ENCODE measurements at places on chromosomes 11 and 22. TPM values are rescaled to one million over a fixed set of nuclear protein-coding genes. Genes with fewer than 3 reads are reported as not detected.
A peak's percentile ranks its signal among the peaks of the same experiment; 100 is the strongest.

DNA sequence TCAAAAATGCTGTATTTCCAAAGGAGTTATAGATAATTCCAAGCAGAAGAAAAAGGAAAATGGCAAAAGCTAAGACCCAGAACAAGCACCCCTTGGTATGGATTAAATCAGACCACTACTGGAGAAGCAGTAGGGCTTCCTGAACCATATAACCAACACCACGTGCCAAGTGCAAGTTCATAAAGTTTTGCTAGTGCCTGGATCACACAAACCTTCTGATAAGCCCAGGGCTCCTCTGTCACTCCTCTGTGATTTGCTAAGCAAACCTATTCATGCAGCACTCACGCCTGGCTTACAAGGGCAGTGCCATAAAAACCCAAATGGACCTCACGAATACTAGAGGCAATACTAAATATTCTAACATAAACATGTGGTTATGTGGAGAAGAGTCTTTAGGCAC is 13.3 kb downstream of the LARGE1 start:
- no peak for DNase-seq

- DNase-seq, result no peak
Measured at GRCh38 chr11:64649291-64649697, 58.3 kb downstream of the SLC22A12 start.

- DNase-seq, result peak; percentile 46
Measured at GRCh38 chr11:96063053-96063452, 139.1 kb upstream of the MTMR2 start.

The PAK1 gene
- 30.4 TPM for total RNA-seq

The KDM4E gene
- not detected for total RNA-seq

DNA sequence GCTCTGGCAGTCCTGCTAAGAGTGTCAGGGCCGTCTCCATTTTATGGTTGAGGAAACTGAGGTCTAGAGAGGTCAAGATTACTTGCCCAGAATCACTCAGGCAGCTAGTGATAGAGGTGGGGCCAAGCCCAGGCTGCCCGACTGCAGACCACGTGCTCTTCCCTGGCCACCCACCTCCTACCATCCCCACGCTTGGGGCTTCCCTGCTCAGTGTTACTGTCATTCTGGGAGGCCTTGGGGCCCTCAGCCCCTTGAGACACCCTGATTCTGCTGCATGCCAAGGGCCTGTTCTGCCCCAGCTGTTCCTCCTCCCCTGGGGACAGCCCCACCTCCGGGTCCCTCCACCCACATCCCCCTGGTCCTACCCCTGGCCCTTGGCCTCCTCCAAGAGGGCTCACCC is 17.2 kb upstream of the TAB1 start:
- DNase-seq, result peak; percentile 11

The SLC43A1 gene
- 23.1 TPM for total RNA-seq

GRCh38 chr22:21866833-21867527 is 465 bp downstream of the MAPK1 start:
- peak; percentile 51 for DNase-seq

DNA sequence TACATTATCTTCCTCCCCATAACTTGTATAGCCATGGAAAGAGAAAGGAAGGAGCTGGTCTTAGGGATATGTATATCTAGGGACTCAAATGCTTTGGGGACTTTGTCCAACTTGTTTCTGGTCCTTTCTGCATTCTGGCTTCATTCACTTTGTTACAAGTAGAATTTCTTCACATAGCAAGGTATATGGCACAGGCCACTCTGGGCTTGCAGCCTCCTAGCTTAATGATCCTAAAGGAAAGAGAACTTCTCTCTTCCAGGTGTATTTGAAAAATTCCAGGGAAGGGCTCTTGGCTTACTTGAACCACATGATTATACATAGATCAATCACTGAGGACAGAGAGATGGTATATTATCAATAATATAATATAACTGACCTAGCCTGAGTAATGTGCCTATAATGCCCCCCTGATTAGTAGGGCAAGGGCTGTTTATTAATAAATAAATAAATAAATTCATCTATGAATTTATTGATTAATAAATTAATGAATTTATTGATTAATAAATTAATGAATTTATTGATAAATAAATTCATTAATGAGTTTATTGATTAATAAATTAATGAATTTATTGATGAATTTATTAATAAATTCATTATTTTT is 48.2 kb upstream of the CEP295 start:
- no peak for DNase-seq

DNA sequence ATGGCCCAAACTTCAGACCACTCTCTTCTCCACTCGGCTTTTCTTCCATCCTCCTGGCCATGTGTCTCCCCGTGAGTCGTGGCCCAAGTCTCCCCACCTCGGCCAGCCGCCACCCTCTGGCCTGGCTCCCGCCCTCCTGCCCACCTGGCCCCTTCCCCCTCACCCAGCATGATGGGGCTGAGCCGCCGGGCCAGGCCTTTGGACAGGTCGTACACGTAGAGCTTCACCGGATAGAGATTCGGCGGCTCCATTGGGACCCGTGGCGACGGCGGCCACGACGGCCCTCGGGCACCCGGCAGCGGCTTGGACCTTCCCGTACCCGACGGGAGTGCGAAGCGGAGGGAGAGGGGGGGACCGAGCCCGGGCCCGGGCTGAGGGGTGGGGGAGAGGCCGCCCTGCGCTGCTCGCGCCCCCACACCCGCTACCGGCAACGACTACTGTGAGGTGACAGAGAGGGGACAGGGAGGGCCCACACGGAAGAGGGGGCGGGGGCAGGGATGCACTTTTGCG is at the start of gene DESI1:
DESI1 (minus strand) TSS at position 455 of the 510 bp plus-strand sequence; CDS start at position 251, 204 bp downstream.
- DNase-seq, result no peak

The KCNK4 gene
- 0.34 TPM for total RNA-seq

The DEPDC7 gene
- total RNA-seq, result 0.90 TPM

DNA sequence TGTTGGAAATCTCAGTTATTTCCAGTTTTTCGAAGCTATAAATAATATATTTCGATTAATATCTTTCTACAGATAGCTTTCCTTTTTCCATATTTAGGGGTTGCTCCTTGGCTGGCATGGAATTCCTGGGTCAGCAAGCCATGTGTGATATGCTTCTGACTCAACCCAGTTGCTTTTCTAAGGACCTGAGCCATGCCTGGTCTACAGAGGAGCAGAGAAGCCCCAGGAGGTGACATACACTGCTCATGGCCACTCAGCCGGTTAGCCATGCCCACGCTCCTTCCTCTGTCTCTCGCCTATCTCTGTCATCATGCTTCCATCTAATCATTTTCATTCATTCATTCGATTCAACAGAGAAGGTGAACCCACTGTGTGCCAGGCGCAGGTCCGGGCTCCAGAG is 23.2 kb upstream of the PDGFB start:
- no peak for DNase-seq

DNA sequence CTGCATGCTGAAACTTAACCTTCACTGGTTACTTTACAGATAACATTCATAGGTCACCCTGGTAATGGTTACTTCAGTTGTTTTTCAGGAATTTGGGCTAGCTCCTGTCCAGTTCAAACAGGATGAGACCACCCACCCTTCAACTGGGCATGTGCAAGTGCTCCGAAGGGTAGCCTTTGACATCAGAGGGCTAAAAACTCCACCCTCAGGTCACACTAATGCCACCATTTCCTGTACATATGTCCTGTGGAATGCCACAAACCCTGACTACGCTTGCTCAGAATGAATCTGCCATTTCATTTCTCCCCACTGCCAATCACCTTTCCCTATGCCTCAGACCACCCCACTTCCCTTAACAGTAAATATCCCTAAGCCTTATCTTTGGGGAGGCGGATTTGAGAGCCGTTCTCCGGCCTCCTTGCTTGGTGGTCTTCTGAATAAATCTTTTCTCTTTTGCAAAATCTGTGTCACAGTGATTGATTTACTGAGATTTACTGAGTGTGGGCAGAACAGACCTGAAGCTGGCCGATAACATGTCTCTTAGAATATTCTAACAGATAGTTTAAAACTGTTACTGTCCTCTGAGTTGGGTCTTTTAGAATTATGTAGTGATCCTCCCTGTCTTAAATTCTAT is 25.4 kb upstream of the FXYD2 start:
- DNase-seq, result no peak

The SLC22A25 gene
- total RNA-seq, result not detected

The RSF1 gene
- 48.7 TPM for total RNA-seq

- no peak for DNase-seq
Measured at GRCh38 chr11:92204731-92205130, 19.9 kb upstream of the FAT3 start.

DNA sequence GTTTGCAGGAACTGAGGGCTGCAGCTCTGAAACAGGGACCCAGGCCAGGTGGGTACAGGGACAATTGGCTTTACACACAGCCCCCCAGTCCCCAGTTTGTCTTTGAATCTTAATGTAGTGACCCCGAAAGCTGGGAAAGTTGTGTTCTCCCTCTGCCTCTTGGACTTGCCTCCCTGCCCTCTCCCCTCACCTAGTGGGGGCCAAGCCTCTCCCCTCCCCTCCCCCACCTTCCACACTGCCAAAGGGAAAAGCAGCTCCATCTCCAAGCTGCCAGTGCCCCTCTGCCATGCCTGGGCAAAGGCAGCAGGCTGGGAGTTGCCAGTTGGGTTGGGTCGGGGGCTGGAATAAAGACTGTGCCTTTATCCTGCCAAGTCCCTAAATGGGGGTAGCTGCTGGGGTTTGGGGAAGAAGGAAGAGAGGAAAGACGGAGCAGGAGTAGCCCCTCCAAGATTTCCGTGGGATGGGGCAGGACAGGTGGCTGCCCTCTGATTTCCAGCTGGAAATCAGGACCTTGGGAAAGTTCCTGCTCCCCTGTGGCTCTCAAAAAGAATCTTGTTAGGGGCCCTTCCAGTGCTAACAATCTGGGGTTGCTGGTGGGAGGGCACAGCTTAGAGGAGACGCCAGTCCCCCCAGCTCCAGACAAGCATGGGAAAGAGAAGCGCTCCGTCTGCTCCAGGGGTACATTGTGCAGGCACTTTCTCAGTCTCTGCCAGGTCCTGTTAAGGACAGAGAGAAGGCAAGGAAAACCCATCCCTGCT is 2.8 kb upstream of the CLCF1 start:
- no peak for DNase-seq

DNA sequence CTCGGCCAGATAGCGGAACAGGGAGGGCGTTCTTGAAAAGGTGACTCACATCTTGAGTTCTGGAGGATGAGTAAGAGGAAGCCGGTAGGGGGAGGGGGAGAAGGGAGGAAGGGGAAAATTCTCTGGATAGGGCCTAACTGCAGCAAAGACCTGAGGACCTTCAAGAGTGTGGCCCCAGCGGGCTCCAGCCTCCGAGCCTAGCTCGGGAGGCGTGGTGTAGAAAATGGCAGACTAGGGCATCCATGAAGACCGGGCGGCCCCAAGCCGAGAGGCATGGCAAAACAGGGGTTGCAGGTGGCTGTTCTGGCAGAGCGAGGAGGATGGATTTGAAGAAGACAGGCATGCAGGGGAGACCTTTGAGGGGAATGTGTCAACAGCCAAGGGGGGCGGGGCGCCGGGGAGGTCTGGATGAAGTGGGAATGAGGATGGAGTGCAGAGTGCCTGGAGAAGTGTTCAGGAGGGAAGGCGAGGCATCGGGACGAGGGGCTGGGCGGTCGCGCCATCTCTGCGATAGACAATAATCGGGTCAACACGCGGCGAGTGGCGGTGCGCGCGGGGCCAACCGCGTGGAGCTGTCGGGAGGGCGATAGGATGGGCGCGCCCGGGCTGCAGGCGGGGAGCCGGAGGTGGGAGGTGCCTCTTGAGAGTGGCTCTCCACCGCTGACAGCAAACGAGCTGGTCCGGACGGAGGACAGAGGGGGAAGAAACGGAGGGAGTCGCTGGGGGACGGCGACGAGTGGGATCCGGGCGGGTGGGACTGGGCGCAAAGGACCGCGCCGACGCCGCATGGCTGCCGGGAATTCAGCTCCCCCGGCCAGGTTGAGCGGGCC is 40.0 kb upstream of the CREB3L1 start:
- DNase-seq, result peak; percentile 79

DNA sequence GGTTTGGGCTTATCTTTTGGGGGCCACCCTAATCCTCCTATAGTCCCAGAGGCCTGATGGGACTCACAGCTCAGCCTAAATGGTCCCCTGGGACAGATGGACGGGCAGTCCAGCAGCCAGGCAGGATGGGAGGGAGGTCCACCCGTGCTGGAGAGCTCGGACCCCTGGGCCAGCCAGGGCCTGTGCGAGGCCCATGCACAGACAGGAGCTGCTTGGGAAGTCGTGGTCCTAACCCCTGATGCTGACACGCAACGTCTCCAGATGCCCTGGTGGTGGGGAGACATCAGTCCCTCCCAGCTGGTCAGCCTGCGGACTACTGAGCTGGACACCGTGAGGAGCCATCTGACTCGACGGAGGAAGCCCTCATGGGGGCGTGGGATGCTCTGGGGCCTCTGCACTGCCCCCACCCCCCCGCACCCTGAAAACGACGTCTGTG is 31.2 kb upstream of the MUC5AC start:
- DNase-seq, result no peak

- DNase-seq, result no peak
Measured at GRCh38 chr11:87082590-87082989, 44.9 kb downstream of the TMEM135 start.

DNA sequence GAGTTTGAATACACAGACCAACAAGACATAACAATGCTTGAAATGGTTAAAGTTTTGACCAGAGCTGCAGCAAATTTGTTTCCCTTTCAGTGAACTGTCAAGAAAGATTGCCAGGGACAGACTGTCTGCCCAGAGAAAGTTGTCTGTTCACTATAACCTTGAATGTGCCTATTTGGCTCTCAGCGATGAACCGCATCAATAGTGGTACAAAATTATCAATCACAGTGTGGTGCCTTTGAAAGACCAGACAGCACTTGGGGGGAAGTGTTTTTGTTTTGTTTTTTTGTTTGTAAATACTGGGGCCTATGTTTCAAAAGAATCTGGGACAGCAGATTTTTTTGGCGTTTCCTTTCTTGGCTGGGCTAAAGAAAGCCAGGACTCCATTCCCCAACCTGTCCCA is 123.1 kb downstream of the CD44 start:
- DNase-seq, result no peak

The NTM gene
- not detected for total RNA-seq

GRCh38 chr22:25488244-25489020 is 76.0 kb upstream of the GRK3 start:
- peak; percentile 75 for DNase-seq

The GAL3ST3 gene
- not detected for total RNA-seq

The CHRM1 gene
- total RNA-seq, result not detected

The KCNA4 gene
- total RNA-seq, result not detected

The PRDX5 gene
- total RNA-seq, result 164 TPM

The OAF gene
- 0.90 TPM for total RNA-seq

DNA sequence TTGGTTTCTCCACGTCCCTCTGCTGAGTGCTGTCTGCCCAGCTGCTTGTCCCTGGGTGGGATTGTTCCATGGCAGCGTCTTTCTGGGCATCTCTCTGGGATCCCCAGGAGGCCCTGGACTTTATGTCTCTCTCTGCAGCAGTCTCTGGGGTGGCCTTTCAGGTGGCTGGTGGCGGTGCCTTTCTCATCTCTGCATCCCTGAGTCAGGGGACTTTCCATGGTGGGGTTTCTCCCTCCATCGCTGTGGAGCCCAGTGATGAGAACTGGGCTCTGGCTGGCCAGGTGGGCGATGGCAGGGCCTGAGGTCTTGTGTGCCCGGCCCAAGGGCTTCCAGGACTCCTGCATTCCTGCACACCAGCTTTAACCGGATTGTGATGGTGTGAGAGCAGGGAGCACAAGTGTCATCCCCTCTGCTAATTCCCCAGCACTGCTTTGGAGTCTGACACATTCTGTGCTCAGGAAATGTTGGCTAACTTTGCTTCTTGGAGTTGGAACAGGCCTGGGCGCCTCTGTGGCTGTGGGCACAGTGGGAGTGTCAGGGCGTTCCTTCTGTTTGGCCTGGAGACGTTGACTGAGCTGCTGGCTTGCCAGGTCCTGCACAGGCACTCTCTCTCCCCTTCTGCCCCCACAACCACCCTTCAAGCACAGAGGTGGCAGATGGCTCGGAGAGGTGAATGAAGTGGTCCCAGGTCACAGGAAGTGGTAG is 27.9 kb downstream of the FAM83F start:
- DNase-seq, result no peak

The APOL4 gene
- 0.53 TPM for total RNA-seq

- DNase-seq, result no peak
Measured at GRCh38 chr11:131370090-131370751, at the start of gene NTM. Gene NTM (plus strand): TSS chr11:131370615.

All from activated CD4-positive, alpha-beta memory T cell treated with anti-CD3 and anti-CD28 coated beads for 36 hours (primary cell).